ENCODE measurements at places on chromosomes 2 and 18. TPM values are rescaled to one million over a fixed set of nuclear protein-coding genes. Genes with fewer than 3 reads are reported as not detected.

The CAPN10 gene
- total RNA-seq: 20.3 TPM

The C2orf80 gene
- not detected for total RNA-seq

The C2orf66 gene
- total RNA-seq: 0.93 TPM

The ABCG8 gene
- total RNA-seq: not detected

The SCG2 gene
- 0.28 TPM for total RNA-seq

The BCL2 gene
- 1.8 TPM for total RNA-seq

The DSEL gene
- 3.5 TPM for total RNA-seq

The SP5 gene
- not detected for total RNA-seq

The SCYGR4 gene
- not detected for total RNA-seq

The PFN4 gene
- total RNA-seq: 0.43 TPM

The SFTPB gene
- not detected for total RNA-seq

The RAB1A gene
- total RNA-seq: 135 TPM
